ENCODE measurements at places on chromosomes 16 and 17.
A peak's percentile ranks its signal among the peaks of the same experiment; 100 is the strongest.

- DNase-seq = no peak
Measured at GRCh38 chr17:76017481-76018339, 9.4 kb downstream of the EVPL start.

DNA sequence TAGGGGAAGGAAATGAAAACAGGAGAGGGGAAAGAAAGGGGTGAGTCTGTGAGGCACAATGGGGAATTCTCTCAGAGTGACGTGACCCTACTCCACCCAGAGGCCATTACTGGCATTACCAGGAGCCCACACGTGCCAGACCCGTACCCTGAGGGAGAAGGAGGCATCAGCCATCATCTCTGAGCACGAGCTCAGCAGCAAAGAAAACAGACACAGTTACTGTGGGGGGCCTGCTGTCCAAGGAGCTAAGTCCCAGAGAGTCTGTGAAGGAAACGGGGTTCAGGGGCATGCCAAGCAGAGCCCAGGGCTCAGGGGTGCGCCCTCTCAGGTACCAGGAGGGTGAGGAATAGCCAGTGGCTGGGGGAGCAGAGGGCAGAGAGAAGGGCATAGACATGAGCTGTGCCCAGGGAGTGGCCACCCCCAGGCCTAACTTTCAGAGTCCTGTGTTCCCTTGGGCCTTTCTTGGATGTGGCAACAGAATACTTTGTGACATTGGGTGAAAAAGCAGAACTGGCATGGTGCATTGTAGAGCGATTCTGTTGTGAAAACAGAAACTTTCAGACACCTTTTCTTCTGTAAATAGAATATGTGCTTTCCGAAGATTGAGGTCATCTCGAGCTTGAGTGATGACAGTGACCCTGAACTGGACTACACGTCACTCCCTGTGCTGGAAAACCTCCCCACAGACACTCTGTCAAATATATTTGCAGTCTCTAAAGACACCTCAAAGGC, 11.3 kb downstream of the TAF1C start:
- DNase-seq = peak; percentile 11

DNA sequence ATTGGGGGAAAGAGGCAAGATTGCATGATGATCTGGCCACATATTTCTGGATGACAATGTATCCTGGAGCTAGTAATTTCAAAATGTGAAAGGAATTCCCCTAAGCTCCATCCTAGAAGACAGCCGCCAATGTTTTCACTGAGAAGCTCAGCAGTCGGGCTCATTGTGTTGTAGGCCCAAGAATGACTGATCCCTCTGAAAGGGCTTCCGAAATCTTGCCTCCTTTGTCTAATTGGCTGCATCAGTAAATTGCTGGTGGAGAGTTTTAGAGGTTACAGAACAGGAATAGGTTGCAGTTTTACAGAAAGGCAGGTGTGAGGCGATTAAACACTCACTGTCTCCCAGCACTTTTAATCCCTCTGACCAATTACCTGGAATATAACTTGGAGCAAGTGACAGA, 464.1 kb upstream of the SALL1 start:
- DNase-seq = no peak

DNA sequence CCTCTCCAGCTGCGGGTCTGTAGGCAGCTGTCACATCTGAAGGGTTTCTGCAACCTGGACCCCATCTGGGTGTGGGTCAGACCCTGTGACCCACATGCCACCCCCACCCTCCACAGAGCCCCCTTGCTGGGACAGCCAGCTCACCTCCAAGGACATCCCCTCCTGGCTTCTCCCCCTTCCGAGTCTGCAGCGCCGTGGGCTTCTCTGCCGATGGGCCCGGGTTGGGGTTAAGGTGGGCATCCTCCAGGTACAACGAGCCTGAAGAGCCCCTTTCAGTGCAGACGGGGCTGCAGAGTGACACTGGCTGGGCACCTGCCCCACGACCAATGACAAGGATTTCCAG, 28.9 kb downstream of the OR1D5 start:
- no peak for DNase-seq

DNA sequence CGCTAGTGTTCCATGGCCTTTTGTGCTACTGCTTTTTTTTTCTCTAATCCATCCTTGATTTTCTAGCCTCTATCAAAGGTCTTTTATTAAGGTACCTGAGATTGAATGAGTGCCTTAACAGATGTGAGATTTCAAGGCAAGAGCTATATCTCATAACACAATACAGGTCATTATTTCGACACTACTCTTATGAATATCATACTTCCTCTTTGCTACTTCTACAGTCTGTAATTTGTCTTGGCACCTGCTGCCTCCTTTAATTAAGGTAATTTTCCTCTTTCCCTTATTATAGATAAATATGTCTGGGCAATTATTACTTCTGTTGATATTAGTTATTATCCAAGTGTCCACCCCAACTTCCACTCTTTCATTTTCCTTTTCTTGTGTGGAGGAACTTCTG, 5.3 kb downstream of the KRT28 start:
- no peak for DNase-seq

DNA sequence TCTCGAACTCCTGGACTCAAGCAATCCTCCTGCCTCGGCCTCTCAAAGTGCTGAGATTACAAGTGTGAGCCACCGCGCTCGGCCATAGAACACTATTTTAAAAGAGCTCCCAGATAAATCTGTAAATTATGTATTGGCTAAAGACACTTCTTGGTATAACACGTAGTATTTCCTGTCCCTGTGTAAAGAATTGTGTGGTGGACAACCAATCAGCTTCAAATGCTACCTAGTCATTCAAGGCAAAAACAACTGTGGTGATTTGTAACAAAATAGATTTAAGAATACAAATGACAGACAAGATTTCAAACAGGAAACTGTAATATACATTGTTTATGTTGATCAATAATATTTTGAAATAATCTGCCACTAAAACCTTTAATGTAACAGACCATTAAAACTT, 14.6 kb downstream of the CRLF3 start:
- DNase-seq = peak; percentile 36

- no peak for DNase-seq
Measured at GRCh38 chr17:17119106-17119505, 76.8 kb downstream of the MPRIP start.

GRCh38 chr17:6374761-6375312, 60.1 kb downstream of the AIPL1 start:
- DNase-seq = no peak

All from CD4-positive, alpha-beta T cell treated with Interleukin-17A for 1 hour (primary cell).